Frontal cortex (tissue), 4 donors: ENCODE measurements at places on chromosomes 6 and 20. TPM values are rescaled to one million over a fixed set of nuclear protein-coding genes. Genes with fewer than 3 reads are reported as not detected.

GRCh38 chr6:145028144-145028818, 707.0 kb downstream of the EPM2A start:
- DNase-seq: no peak

GRCh38 chr6:55778705-55779104, 96.7 kb downstream of the BMP5 start:
- DNase-seq: no peak

DNA sequence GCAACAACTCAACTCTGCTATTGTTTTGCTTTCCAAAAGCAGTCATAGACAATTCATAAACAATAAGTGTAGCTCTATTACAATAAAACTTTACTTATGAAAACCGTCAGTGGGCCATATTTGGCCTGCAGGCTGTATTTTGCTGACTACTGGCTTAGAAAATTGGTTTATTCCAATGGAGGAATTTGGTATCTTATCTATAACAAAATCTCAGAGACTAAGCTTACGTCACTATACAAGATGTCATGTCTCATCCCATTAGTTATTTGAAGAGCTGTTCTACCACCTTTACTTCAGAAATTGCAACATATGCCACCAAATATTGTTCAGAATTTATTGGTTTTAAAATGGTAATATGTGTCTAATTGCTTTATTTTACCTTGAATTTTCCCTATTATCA, 436.9 kb downstream of the HTR1B start:
- DNase-seq: no peak

GRCh38 chr20:41182296-41183212, 45.2 kb downstream of the PLCG1 start:
- no peak for DNase-seq

GRCh38 chr20:3172933-3173609, at the start of gene LZTS3:
Gene LZTS3 (minus strand): TSS chr20:3173549. CDS start chr20:3167163, 6,386 bp downstream.
- peak; percentile 79 for DNase-seq

GRCh38 chr6:31169123-31169857, 1.2 kb downstream of the POU5F1 start:
- DNase-seq: no peak

DNA sequence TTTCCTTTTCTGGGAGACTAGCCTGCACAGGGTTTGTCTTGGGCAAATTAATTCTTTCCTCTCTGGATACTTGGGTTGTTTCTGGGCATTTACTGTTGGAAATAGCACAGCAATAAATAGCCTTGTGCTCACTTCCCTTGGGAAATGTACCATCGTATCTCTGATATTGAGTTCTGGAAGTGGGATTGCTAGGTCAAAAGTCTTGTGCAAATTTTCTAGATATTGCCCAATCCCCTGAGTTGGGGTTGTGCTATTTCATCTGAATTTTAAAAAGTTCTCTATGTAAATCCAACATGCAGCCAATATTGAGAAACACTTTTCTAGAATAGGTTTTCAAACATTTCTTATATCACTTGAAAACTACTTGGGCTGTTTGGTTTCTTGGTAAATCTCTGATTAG, 64.0 kb upstream of the ELOVL5 start:
- no peak for DNase-seq

DNA sequence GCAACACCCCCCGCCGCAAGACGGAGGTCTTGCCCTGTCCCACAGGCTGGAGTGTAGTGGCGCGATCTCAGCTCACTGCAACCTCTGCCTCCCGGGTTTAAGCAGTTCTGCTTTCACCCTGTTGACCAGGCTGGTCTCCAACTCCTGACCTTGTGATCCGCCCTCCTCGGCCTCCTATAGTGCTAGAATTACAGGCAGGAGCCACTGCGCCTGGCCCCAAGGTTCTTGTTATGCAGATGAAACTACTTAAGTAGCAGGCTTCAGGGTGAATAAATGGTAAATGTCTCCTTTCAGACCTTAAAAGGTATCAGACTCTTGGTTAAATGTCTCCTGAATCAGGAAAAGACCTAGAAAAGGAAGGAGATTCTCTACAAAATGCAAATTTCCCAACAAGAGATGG, 95.4 kb upstream of the TMEM181 start:
- DNase-seq: no peak

Gene LINC00237
- 0.82 TPM for total RNA-seq

Gene ZC2HC1B
- total RNA-seq: not detected

- DNase-seq: no peak
These were observed 237.0 kb downstream of the LRFN2 start for GRCh38 chr6:40349901-40350746.

DNA sequence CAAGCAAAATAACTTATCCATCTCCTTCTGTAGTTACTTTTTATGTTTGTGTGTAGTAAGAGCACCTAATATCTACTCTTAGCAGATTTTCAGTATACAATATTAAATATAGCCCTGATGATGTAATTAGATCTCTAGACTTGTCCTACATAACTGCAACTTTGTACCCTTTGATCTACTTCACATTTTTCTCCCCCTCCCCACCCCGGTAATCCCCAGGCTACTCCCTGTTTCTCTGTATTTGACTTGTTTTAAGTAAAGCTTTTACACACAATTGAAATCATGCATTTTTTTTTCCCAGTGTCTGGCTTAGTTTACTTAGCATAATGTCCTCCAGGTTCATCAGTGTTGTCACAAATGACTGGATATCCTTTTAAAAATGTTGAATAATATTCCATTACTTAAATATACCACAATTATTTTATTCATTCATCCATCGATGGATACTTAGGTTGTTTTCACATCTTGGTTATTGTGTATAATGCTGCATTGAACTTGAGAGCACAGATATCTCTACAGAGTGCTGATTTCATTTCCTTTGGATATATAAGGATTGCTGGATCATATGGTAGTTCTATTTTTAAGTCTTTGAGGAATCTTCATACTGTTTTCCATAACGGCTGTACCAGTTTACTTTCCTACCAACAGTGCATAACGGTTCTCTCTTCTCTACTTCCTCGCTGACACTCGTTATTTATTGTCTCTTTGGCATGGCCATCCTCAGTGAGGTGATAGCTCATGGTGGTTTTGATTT, 212.7 kb downstream of the CDKAL1 start:
- no peak for DNase-seq

- no peak for DNase-seq
These were observed 44.6 kb downstream of the TSBP1 start for GRCh38 chr6:32327103-32327502.

DNA sequence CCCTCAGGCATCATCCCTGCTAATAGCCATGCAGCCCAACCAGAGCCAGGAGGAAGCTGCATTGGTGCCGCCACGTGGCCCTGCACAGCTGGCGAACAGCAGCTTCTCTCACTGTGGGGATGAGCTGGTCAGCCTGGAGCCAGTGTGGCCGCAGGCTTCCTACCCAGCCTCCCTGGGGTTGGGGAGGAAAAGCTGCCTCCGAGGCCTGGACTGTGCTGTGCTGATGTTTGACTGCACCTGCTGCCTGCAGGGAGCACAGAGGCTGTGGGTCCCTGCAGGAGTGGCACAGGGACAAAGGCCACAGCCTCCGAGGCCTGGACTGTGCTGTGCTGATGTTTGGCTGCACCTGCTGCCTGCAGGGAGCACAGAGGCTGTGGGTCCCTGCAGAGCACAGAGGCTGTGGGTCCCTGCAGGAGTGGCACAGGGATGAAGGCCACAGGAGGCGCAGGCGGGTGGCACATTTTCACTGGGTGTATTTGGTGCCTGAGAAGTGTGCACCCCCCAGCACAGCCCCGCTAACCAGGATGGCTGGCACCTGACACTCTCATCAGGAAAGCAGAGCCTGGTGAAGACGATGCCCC, 83.9 kb downstream of the DLL1 start:
- DNase-seq: no peak

Gene MEP1A
- total RNA-seq: not detected

GRCh38 chr6:33678233-33678931, 33.1 kb downstream of the UQCC2 start:
- DNase-seq: no peak

DNA sequence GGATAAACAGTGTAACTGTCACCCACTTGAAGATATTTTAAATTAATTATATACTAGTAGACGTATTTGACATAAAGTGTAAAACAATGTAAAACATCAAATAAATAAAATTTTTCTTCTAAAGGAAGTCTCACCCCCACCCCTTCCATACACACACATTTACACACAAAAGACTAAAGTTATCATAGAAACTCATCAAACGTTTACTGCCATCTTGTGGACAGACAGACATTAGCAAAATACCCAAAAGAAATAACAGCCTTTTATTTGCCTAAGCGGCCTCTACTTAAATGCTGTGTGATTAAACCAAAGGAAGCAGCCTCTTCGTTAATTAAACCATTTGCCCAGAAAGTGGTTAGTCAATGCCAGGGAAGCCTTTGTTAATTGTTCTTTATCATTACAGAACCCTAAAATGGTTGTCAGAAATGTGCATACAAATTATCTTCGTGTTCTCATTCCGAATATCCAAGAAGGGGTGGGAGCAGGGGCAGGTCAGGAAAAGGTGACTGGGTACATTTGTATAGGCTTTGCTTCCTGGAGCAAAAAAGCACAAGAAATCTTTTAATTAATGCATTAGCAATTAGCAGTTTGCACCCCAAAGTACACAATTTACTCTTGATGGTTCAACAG, 176.2 kb upstream of the SASH1 start:
- no peak for DNase-seq

DNA sequence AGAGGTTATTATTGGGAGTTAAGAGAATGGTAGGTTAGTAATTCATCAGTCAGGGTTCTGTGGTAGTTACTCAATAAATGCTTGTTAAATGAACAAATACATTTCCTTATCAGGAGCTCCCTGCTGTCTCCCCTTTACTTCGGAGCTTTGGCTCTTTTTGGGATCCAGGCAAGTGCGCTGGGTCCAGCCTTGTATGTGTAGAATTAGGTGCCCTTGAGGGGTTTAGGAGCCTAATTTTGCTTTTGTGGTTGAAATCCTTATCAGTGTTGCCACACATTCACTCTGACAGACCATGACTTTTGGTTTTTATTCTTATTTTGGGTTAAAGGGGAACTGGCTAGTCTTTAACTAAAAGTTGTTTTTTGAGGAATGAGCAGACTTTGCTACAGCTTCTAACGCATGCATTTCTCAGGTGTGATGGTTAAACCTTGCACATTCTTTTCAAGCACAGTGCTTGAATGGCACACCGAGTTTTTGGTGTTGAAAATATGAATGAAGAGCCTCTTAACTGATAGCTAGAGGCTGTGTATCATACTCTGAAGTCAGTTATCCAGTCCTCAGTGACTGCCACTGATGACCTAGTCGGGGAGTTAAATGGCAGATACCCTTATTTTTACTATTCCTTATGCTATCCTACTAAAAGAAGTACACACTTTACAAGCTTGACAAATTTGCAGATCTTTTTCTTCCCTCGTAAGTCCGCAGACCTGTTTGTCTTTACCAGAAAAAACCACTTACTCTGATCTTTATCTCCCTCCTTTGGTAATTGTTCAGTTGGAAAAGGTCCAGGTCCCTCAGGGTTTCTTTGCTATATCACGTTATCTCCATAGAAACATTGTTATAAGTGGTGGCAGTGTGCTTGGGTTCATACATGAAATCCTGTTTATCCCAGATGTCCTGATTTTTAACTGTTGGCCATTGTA, 50.7 kb upstream of the PLCG1 start:
- no peak for DNase-seq
